ENCODE measurements at places on chromosomes 12 and 14.

GRCh38 chr12:109999983-110000505, 814 bp downstream of the ANKRD13A start:
- no peaks in the 10 kb centered on the region for H3K36me3 ChIP-seq
- H3K4me1 ChIP-seq: peaks cover 9% of the 10 kb centered on the region
- H3K27me3 ChIP-seq: peaks cover 17% of the 10 kb centered on the region
- H3K27ac ChIP-seq: no peak overlapping the region
- H3K4me3 ChIP-seq: peak overlapping the region; percentile 66

DNA sequence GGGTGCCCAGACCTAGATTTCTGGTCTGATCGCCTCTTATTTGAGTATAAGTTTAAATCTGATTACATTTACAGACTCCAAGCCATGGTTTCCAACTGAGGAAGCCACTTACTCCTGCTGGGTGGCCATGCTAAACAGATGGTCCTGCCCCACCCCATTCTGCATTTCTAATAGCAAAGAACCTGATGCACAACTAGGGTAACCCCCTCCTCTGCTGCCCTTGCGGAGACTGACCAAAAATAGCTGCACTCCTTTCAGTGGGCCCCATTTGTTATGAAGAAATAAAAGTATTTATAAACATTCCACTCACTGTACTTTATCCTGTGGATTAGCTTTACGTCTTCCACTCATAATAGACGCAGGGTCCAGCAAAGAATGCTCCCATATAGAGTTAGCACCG, 6.8 kb downstream of the GIT2 start:
- no peaks in the 10 kb centered on the region for H3K4me1 ChIP-seq
- H3K27me3 ChIP-seq: no peaks in the 10 kb centered on the region
- peaks cover 3% of the 10 kb centered on the region for H3K36me3 ChIP-seq
- H3K4me3 ChIP-seq: no peak overlapping the region
- DNase-seq: no peak

- DNase-seq: no peak
- H3K27me3 ChIP-seq: no peaks in the 10 kb centered on the region
- peaks cover 3% of the 10 kb centered on the region for H3K36me3 ChIP-seq
- H3K4me3 ChIP-seq: no peak overlapping the region
Measured at GRCh38 chr12:128817111-128818015, 6.4 kb downstream of the SLC15A4 start.

DNA sequence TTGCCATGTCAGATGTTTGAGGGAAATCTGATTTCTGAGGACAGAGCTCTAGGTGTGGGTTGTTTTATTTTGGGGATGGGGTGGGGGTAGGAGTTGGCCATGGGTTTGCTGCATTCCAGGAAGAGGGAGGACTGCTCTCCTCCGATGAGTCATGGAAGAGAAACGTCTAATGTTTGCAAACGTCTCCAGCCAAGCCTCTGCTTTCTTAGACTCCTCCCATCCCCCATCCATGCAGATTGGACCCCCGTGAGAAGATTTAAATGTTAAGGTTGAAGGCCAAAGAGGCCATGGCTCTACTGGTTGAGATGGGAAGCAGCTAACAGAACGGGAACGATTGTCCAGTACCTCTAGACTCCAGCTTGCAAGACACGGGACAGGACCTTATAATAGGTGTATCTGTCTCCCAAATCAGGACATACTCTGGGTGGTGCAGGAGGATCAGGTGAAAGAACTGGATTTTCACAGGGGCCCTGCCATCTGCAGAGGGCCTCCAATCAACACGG, 11.4 kb upstream of the ATP2A2 start:
- DNase-seq: no peak
- no peaks in the 10 kb centered on the region for H3K27me3 ChIP-seq
- H3K36me3 ChIP-seq: no peaks in the 10 kb centered on the region
- H3K4me1 ChIP-seq: peaks cover 31% of the 10 kb centered on the region
- H3K4me3 ChIP-seq: no peak overlapping the region

GRCh38 chr12:113196990-113197389, 11.5 kb downstream of the RITA1 start:
- no peaks in the 10 kb centered on the region for H3K36me3 ChIP-seq
- DNase-seq: peak; percentile 63
- H3K4me1 ChIP-seq: peaks cover 9% of the 10 kb centered on the region
- no peak overlapping the region for H3K4me3 ChIP-seq
- no peaks in the 10 kb centered on the region for H3K27me3 ChIP-seq

DNA sequence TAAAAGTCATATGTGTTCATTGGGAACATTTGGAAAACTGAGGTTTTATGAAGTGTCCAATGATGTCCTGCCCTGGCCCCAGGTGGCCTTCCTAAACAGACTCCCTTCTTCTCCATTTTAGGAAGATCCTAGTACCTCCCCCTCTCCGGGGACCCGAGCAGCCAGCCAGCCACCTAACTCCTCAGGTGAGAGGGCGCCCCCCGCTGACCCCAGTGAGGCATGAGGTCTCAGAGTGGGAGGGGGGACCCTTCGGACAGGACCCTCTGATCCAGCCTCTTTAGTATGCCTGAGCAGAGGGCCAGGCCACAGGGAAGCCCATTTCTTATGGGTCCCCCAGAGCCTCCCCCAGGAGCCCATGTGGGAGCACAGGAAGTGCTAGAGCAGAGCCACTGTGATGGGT, 23.7 kb downstream of the DEGS2 start:
- H3K27me3 ChIP-seq: no peaks in the 10 kb centered on the region
- no peak for DNase-seq
- no peak overlapping the region for H3K4me3 ChIP-seq
- no peak overlapping the region for H3K27ac ChIP-seq
- H3K36me3 ChIP-seq: no peaks in the 10 kb centered on the region

DNA sequence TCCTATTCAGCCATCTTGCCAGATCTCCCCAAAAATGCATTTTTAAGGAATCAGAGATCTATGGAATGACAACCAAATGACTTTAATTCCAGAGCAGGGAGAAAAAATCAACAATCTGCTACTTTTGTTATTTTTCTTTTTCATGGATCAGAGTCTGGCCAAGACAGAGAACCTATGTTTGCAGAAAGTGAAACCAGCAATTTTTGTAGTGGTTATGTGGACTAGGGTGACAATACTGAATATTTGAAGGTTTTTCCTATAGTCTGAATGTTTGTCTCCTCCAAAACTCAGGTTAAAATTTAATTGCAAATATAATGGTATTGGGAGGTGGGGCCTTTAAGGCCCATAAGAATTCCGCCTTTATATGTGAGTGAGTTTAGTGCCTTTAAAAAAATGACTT, 30.9 kb downstream of the KLRK1 start:
- H3K36me3 ChIP-seq: no peaks in the 10 kb centered on the region
- H3K27ac ChIP-seq: no peak overlapping the region
- H3K4me3 ChIP-seq: no peak overlapping the region
- no peaks in the 10 kb centered on the region for H3K27me3 ChIP-seq

DNA sequence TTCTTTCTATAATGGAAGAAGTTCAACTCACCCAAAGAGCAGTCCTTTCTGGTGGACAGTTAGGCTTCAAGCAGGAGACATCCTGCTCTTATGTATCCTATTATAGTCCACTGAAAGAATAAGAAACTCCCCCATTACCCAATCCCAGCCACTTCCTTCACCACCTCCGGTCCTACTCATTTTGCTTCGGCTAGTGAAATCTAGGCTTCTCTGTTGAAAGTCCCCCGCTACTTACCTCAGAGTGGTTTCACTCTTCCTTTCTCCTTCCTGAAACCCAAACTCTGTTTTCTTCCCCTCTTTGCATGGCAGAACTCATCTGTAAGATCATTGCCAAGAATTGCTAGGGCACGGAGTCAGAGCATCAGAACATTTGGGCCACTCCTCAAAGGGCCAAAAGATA, at the start of gene GPR84:
GPR84 (minus strand) TSS at position 74 of the 400 bp plus-strand sequence. CDS start 635 bp downstream, outside the sequence.
- no peaks in the 10 kb centered on the region for H3K36me3 ChIP-seq
- H3K27me3 ChIP-seq: peaks cover 12% of the 10 kb centered on the region
- no peak within 1 kb of the TSS for H3K4me3 ChIP-seq
- H3K27ac ChIP-seq: no peak within 1 kb of the TSS
- H3K4me1 ChIP-seq: peaks cover 24% of the 10 kb centered on the region

DNA sequence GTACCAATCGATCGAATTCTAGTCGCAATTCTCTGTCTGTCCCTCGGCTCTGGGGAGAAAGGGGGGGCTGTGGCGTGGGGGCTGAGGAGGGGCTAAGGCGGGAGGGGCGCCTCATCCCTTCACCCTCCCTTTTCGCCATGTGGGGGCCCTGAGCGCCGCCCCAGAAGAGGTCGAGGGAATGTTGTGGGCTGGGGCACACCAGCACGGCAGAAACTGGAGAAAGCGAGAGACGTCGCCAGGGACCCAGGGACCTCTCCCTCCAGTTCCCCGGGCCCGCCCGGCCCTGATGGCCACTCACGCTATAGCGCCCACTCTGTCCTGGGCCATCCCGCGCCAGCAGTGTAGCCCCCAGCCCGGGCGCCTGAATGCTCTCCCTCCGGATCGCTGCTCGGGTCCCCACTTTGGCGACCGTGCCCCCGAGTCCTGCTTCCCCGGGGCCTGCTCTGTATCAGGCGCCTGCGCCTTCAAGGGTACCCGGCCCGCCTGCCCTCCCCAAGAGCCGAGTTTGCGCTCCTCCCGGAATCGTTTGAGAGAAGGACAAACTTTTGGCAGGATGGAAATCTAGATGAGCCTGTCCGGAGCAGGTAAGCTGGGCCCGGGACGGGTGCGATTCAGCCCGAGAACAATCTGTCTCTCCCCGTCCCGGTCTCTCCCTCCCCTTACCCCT, 62.6 kb downstream of the SMUG1 start:
- no peaks in the 10 kb centered on the region for H3K36me3 ChIP-seq
- no peak overlapping the region for H3K27ac ChIP-seq
- H3K4me1 ChIP-seq: peaks cover 57% of the 10 kb centered on the region
- H3K27me3 ChIP-seq: peaks cover 100% of the 10 kb centered on the region

DNA sequence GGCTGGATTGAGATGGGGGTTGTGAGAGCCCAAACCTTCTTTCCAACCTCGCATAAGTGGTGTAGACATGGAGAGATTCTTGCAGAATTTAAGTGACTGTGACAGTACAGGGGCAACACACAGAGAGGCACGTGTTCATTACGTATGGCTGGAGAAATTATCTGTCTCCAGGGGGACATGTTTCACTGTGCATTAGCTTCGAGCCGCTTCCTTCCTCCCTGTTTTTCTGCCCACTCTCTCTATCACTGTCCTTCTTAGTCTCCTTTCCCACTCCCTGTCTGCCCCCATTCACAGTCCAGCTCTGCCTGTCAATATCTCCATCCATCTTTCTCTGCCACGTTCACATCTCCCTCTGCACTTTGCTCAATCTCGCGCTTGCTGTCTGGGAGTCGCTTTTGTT, 11.5 kb upstream of the C14orf93 start:
- no peak overlapping the region for H3K4me3 ChIP-seq
- no peaks in the 10 kb centered on the region for H3K27me3 ChIP-seq
- no peaks in the 10 kb centered on the region for H3K36me3 ChIP-seq
- peaks cover 44% of the 10 kb centered on the region for H3K4me1 ChIP-seq

DNA sequence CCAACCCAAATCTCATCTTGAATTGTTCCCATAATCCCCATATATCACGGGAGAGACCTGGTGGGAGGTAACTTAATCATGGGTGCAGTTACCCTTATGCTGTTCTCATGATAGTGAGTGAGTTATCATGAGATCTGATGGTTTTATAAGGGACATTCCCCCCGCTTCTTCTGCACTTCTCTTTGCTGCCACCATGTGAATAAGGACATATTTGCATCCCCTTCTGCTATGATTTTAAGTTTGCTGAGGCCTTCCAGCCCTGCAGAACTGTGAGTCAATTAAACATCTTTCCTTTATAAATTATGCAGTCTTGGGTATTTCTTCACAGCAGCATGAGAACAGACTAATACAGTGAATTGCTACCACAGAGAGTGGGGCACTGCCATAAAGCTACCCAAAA, 179.1 kb downstream of the LRIG3 start:
- no peak for DNase-seq
- H3K4me1 ChIP-seq: peaks cover 15% of the 10 kb centered on the region
- no peaks in the 10 kb centered on the region for H3K36me3 ChIP-seq
- H3K4me3 ChIP-seq: no peak overlapping the region
- H3K27me3 ChIP-seq: no peaks in the 10 kb centered on the region

GRCh38 chr12:79439175-79439825, 251.5 kb downstream of the PAWR start:
- no peaks in the 10 kb centered on the region for H3K27me3 ChIP-seq
- H3K4me1 ChIP-seq: no peaks in the 10 kb centered on the region
- DNase-seq: no peak
- peaks cover 1% of the 10 kb centered on the region for H3K36me3 ChIP-seq

- H3K4me3 ChIP-seq: no peak overlapping the region
- H3K36me3 ChIP-seq: no peaks in the 10 kb centered on the region
- H3K27ac ChIP-seq: no peak overlapping the region
- no peak for DNase-seq
Measured at GRCh38 chr14:74503938-74504335, 10.4 kb downstream of the ISCA2 start.

GRCh38 chr12:49260166-49260565, 4.7 kb upstream of the TUBA1C start:
- no peaks in the 10 kb centered on the region for H3K36me3 ChIP-seq
- DNase-seq: no peak
- peaks cover 16% of the 10 kb centered on the region for H3K4me1 ChIP-seq
- no peaks in the 10 kb centered on the region for H3K27me3 ChIP-seq

DNA sequence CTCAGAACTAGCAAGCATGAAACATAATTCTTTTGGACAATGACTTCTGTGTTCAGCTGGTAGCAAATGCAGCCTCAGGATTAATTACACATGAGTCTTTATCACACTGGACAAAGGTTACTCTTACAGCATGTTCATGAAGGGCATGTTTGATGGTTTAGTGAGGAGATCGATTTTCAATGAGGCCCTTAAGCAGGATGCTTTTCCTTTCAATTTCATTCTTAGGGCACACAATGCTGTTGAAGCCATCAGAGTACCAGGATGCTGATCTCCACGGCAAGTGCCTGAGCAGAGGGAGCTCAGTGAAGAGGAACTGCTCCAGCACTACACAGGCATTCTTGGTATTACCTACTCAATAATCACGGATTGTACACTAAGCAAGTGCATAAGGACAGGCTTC, 542.0 kb downstream of the SNAPC1 start:
- H3K4me3 ChIP-seq: no peak overlapping the region
- H3K36me3 ChIP-seq: no peaks in the 10 kb centered on the region
- H3K27me3 ChIP-seq: no peaks in the 10 kb centered on the region
- DNase-seq: no peak
- no peak overlapping the region for H3K27ac ChIP-seq

- no peaks in the 10 kb centered on the region for H3K36me3 ChIP-seq
- DNase-seq: no peak
- H3K4me1 ChIP-seq: no peaks in the 10 kb centered on the region
- no peak overlapping the region for H3K4me3 ChIP-seq
Measured at GRCh38 chr14:43005807-43006206, 1399.1 kb downstream of the LRFN5 start.

GRCh38 chr14:100577986-100578431, 9.2 kb downstream of the BEGAIN start:
- H3K4me3 ChIP-seq: no peak overlapping the region
- no peak overlapping the region for H3K27ac ChIP-seq
- H3K4me1 ChIP-seq: peaks cover 19% of the 10 kb centered on the region

GRCh38 chr12:104263580-104264358, 39.8 kb upstream of the EID3 start:
- no peak for DNase-seq
- no peak overlapping the region for H3K4me3 ChIP-seq
- no peak overlapping the region for H3K27ac ChIP-seq
- H3K36me3 ChIP-seq: no peaks in the 10 kb centered on the region
- no peaks in the 10 kb centered on the region for H3K27me3 ChIP-seq

Data from neural progenitor cell (in vitro differentiated cells).